ENCODE measurements at places on chromosomes 5 and 9.

GRCh38 chr5:7412409-7412808 is 16.5 kb downstream of the ADCY2 start:
- no peak for DNase-seq

GRCh38 chr5:152188251-152188650 is 216.8 kb downstream of the NMUR2 start:
- DNase-seq, result no peak

DNA sequence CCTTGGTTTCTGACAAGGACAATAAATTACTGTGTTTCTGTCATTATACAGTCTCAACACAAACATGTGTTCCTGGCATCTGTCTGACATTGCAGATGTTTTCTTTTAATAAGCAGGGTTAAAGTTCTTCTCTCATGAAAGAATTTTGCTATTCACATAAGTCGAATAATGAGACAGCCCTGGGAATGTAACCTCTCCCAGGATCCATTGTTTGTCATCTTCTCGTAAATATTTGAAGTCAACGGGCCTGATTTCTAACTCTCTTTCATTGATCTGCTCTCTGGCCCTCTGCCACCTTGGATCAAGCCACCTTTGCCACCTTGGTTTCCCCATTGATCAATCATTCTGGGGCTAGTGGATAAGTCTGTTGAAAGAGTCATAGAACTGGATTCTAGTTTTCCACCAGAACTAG is 12.9 kb upstream of the CAST start:
- no peak for DNase-seq

- DNase-seq, result peak; percentile 66
These were observed 17.5 kb upstream of the DHFR start for GRCh38 chr5:80672140-80672736.

DNA sequence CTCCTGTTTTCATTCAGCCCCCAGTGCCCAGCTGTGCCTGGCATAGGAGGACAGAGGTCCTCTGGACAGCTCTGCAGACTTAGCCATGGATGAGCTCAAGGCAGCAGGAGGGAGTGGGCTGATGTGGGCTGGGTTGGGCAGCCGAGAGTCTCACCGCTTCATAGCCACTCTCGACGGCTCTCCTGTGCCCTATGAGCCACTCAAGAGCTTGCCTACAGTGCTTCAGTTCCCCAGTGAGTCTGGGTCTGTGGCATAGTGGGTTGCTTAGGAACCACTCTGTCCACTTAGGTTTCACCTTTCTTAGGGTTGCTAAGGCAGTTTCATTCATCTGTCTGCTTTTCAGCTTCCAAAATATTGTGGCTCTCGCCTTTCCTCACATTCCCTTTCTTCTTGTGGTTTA is 296.8 kb downstream of the ICE1 start:
- DNase-seq, result no peak

DNA sequence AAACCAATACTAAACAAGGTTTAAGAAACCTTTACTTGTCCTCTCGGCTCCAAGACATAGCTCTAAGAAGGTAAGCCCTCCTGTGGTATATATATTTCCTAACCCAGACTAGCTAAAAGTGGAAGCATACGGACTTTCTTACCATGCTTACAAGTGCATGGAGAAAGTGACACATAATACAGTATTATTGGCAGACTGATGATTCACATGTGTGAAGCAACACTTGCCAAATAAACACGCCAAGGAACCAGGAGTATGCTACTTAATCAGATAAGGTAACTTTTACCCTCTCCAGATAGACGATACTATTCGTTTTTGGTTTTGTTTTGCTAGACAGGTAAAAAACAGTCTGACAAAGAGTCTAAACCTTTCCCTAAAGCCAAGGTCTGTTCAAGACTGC is 264.1 kb downstream of the MLLT3 start:
- no peak for DNase-seq

GRCh38 chr5:456351-457194 is 13.6 kb downstream of the EXOC3 start:
- no peak for DNase-seq

DNA sequence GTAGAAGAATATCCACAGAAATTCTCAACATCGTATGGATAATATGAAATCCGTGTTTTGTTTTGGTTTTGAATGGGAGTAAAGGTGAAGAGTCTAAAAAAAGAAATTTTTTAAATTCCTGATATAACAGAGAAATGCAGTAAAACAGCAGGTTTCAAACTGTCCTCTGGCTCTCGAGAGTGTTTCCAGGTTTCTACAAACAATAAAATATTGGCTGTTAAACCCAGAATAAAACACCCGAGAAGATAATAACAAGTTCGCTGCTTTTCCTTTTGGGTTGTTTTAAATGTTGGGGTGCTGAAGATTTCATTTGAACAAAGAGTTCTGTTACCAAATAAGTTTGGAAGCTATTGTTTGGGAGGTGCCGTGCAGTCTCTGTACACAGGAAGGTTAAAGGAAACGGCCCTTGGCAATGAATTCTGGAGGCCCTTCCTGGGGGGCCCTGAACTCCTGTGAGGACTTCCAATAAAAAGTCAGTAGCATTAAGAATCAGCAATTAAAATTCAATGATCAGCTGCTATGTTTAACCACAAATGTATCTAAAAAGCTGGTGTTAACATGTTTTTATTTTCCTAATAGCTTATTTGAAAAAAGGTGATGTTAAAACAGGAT is 215.8 kb downstream of the TSSK1B start:
- no peak for DNase-seq

DNA sequence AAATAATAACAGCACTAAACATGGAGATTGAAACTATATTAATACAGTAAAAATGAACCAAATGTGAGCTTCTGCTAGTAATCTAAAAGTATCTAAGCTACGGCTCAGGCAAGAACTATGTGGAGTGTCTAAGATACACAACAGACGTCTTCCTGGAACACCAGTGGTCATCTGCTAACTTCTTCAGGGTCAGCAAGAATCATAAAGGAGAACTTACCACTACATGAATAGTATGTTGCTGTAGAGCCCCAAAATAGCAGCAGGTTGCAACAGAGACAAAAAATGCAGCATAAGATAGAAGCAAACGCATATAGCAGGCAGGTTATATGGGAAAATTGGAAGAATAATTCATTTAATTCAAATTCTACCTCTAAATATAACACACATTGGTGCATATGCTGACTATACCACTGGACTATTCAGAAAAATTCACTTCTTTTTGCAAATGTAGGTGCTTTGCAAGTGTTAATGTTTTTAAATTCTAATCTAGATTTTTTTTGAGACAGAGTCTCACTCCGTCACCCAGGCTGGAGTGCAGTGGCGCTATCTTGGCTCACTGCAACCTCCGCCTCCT is 27.1 kb downstream of the DCTN4 start:
- DNase-seq, result no peak

Measured in CD4-positive, alpha-beta T cell treated with Interleukin-10 for 1 hour (primary cell).